ENCODE measurements at places on chromosomes 4 and X.
A peak's percentile ranks its signal among the peaks of the same experiment; 100 is the strongest.

- no peak for DNase-seq
Observed at GRCh38 chr4:113635739-113636437, 125.7 kb downstream of the CAMK2D start.

DNA sequence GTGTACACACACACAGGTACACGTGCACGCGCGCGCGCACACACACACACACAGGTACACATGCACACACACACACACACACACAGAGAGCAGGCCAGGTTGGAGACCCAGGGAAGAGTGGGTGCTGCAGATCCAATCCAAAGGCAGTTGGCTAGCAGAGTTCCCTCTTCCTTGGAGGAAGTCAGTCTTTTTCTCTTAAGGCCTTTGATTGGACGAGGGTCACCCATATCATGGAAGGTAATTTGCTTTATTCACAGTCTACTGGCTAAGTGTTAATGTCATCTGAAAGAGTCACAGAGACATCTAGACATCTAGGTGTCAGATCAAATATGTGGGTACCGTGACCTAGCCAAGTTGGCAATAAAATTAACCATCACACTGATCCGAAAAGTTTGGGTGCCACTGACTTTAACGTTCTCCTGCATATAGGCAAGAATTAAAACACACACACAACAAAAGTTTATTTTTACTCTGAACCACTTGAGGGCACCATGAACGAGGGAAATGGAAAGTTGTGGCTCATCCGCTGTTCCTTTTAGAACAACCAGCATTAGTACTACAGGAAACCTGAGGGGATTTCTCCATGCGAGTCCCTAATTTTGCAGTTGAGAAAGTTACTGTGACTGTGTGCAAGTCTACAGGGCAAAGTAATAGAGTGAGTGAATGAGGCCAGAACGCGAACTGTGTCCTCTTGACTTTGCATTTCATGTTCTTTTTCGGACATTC lies 66.0 kb upstream of the STOX2 start:
- DNase-seq, result no peak

- no peak for DNase-seq
Observed at GRCh38 chr4:148240241-148240640, 202.0 kb downstream of the NR3C2 start.

GRCh38 chrX:39401483-39402110 lies 600.3 kb downstream of the MID1IP1 start:
- no peak for DNase-seq

GRCh38 chr4:167721617-167722486 lies 370.5 kb upstream of the ANXA10 start:
- DNase-seq, result no peak

DNA sequence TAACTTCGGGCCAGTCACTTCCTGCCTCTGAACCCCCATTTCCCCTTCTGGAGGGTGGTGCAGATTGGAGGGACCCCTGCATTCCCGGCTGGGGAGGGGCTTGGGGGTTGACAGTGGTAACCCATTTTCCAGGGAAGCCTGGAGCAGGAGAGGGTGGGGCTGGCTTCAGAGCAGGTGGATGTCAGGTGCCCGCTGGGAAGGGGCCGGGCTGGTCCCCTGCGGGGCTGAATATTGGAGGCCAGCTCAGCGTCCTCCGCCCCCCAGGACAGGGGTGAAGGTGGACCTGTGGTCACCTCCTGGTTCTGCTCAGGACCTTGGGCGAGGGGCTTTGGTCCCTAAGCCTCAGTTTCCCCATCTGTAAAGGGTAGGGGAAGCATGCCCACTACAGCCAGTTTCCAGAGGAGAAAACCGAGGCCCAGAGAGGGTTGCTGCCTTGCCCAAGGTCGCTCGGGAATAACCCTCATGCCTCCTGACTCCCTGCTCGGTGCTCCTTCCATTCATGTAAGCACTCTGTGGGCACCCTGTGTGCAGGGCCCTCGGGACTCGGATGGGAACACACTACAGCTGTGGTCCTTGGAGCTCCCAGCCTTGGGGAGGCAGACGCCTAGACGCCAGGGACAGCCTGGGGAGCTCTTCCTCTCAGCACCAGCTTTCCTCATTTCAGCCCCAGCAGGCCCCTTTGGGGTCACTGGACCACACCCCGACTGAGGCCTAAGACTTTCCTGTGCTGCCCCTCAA lies 683 bp downstream of the MAN2B2 start:
- no peak for DNase-seq

- DNase-seq, result no peak
Observed at GRCh38 chr4:171621646-171622045, 191.6 kb upstream of the GALNTL6 start.

- no peak for DNase-seq
Observed at GRCh38 chr4:153929675-153930074, 140.8 kb upstream of the SFRP2 start.

- DNase-seq, result no peak
Observed at GRCh38 chr4:82097504-82097903, 276.3 kb downstream of the HNRNPD start.

GRCh38 chrX:107675823-107676555 lies 47.7 kb downstream of the PRPS1 start:
- DNase-seq, result peak; percentile 4

DNA sequence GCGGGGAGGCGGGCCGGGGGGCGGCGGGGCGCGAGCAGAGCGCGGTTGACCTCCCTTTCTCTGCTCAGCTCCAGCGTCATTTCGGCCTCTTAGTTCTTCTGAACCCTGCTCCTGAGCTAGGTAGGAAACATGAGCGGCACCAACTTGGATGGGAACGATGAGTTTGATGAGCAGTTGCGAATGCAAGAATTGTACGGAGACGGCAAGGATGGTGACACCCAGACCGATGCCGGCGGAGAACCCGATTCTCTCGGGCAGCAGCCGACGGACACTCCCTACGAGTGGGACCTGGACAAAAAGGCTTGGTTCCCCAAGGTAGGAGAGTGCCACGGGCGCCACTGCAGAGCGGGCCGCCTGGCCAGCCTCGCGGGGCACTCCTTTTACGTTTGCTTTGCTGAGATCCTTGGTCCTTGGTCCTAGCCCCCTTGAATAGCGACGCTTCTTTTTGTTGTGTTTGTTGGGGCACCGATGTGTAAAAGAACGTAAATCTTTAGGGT lies at the start of gene HTATSF1:
Gene HTATSF1 (plus strand): TSS at position 37 of the 497 bp plus-strand sequence. CDS start 93 bp downstream, at position 130.
- DNase-seq, result no peak

DNA sequence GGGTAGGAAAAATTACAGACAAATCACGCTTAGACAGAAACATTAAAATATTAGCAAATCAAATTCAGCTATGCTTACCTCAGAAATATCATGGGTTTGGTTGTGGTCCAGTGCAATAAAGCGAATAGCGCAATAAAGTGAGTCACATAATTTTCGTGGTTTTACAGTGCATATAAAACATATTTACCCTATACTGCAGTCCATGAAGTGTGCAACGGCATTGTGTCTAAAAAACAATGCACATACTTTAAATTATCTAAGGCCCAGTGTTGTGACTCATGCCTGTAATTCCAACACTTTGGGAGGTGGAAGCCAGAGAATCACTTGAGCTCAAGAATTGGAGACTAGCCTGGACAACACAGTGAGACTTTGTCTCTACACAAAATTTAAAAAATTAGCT lies 195.7 kb upstream of the IL1RAPL1 start:
- DNase-seq, result no peak

- DNase-seq, result no peak
Observed at GRCh38 chrX:18721683-18722499, 14.4 kb downstream of the PPEF1 start.

DNA sequence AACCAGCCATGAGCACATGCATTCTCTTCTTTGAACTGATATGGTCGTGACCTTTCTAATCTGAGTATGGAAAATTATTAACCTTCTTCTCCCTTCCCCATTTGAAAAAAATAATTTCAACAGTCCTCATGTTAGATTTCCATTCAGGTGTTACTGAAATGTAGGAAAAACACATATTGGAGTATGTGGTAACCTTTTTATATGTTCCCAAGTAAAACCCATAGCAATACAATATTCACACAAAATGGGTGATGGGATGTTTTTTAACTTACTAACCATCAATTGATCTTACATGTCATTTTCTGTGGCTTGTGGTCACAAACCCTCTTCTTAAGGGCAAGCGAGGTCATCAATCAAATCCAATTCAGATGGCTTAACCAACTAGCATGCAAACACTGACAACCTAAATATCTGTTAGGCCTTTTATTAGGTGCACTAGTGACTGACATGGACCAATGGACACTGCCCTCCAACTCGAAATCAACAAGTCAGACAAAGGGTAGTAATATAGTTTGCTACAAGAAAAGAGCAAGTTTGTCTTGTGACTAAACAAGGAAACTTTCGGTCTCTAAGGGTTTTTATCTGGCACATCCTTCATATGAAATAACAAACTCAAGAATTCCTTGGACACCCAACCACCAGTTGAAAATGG lies 74.3 kb downstream of the CAMK2D start:
- DNase-seq, result no peak

DNA sequence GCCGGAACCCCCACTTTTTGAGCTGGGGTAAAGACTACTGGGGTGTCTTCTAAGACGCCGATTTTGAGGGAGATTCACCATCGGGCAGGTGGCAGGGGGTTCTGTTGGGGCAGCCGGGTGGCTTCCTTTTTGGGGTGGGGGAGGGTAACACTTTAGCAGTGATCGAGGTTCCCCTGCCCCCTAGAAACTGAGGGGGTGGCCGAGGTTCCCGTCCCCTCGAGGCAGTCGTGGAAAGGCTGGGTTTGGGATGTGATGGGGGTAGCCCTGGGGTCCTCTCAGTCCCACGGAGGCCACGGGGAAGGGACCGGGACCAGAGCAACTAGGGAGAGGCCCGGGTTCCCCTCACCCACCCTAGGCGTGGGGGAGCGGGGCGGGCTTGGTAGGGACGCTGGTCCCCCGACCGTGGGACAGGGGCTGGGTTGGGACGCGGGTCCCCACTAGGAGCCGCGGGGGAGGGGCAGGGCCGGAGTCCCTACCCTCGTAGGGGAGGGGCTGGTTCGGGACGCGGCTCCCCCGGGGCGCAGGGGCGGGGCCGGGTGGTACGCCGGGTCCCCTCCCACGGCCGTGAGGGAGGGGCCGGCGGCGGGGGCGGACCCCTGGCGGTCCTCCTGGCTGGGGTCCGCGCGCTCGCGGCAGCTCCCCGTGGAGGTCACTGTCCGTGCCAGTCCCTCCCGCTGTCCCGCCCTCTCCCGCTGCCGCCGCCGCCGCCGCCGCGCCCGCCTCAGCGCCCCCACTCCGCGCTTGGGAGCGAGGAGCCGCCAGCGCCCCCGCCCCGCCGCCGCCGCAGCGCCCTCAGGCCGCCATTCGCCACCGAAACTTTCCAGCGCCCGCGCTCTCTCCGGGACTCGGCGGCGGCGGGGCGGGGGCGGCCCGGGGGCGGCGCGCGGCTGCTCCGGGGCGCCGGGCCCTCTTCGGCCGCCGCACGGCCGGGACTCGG lies at the start of gene TBL1X:
Gene TBL1X (plus strand): TSS at position 624 of the 937 bp plus-strand sequence. CDS start 188,529 bp downstream, outside the sequence.
- DNase-seq, result no peak

DNA sequence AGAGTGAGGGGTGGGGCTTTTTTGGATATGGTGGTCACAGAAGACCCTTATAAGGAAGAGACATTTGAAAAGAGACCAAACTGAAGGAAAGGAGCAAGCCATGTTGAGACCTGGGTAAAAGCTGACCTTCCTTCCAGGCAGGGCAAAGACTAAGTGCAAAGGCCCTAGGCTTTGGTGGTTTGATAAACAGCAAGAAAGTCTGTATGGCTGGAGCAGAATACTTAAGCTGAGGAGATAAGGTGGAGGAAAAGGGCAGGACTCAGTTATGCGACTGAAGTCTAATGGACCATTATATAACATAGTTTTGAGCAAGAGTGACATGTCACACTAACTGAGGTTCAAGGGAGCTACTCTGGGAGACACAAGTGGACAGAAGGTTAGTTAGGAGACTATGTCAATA lies 20.0 kb downstream of the SH3RF1 start:
- DNase-seq, result no peak
